ENCODE measurements at places on chromosomes 16 and 17.

DNA sequence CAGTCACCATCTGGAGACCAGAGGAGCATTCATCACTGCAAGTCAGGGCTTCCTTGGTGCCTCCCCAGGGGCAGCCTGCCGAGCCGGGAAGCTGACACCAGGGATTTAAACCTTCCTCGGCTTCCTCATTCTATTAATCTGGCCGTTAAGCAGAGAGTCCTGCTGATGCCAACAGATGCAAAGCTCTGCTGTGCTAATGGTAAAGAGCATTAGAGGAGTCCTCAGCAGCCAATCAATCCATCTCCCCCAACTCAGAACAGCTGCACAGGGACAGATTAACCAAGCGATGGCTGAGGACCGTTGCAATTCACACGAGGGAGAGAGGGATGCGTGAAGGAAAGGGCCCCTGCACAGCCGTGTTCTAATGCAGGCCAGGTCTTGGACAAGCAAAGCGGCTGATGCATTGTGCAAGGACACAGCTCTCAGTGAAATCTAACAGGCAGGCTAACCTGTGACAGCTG lies 116.6 kb downstream of the XYLT1 start:
- DNase-seq: no peak

DNA sequence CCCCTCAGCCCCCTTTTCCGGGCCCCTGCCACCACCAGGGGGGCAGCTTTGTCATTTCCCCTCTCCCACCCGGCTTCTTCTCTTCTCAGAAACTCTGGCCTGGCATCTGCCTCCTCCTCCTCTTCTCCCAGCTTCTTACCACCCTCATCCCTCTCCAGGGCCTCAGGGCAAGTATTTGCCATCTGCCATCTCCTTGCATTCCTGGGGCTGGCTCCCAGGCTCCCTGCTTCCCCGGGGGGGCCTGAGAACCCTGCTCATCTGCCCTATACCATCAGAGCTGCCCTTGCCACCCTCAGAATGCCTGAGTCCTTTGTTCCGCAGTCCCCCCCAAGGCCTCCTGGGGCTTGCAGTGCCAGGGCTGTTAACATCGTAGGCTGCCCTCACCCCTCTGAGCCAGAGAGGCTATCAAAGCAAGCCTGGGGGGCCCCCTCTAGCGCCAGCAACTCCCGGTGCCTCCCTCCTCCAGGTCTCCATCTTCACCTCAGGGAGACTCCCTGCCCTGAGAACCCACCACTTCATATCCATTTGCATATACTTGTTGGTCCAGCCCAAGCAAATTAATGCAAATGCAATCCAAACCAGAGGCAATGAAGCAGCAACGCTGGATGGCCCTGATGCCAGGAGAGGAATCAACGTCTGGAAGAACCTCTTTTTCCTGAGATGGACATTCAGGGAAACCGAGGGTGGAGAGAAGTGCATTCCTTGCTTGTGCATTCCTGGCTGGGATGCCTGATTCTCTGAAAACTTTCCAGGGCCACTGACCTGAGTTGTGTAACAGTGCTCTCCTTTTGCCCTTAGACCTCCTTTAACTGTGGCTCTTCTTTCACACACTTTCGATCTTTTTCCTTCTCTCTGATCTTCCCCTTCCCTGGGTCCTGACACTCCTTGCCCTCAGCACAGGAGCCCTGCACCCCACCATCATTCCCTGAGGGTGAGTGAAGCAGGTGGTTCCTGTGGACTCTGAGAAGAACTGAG lies 20.7 kb upstream of the SP2 start:
- DNase-seq: no peak

DNA sequence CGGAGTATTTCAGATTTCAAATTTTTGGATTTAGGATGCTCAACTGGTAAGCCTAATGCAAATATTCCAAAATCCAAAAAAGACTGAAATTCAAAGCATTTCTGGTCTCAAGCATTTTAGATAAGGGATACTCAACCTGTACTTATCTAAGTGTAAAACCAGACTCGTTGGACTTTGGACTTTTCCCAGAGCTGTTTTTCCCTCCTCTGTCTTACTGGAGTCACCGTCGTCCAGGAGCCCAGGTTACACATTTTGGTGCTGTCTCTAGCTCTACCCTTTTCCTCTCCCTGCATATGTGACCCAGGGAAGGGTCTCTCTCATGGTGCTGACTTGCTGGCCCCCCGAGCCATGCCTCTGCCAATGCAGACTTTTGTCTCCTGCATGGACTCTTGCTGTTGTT lies 46.0 kb upstream of the MMP2 start:
- no peak for DNase-seq

GRCh38 chr16:24070851-24071250 lies 185.3 kb upstream of the CACNG3 start:
- peak; percentile 1 for DNase-seq

DNA sequence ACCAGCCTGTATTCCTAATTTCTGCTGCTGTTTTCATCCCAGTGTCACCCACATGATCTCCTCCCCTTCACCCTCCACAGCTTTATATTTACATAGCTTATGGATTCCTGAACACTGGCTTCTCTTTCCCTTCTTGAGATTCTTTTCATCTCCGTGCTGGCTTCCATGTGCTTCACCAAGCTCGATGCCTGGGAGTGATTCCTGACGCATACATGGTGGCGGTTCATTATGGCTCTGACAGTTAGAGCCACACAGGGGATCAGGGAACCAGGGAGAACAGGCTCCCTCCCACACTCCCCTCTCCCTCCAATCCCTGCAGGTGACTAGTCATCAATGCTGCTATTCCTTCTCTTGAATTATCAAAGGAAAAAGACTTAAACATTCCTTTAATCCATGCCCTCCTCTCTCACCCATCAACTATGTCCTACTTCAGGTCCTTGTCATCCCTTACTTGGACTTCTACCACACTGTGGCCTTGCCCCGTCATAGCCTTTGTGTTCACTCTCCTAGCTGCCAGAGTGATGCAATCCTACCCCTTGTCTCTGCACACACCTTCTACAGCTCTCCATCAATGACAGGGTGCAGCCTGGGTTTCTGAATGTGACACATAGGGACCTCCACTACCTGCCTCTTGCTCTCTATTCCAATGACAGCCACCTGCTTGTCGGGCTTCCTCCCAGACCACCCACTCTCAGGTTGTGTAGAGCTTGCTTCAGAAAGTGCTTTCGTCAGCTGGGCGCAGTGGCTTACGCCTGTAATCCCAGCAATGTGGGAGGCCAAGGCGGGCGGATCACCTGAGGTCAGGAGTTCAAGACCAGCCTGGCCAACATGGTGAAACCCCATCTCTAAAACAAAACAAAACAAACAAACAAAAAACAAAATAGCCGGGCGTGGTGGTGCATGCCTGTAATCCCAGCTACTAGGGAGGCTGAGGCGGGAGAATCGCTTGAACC lies 43.6 kb downstream of the MYH13 start:
- no peak for DNase-seq

DNA sequence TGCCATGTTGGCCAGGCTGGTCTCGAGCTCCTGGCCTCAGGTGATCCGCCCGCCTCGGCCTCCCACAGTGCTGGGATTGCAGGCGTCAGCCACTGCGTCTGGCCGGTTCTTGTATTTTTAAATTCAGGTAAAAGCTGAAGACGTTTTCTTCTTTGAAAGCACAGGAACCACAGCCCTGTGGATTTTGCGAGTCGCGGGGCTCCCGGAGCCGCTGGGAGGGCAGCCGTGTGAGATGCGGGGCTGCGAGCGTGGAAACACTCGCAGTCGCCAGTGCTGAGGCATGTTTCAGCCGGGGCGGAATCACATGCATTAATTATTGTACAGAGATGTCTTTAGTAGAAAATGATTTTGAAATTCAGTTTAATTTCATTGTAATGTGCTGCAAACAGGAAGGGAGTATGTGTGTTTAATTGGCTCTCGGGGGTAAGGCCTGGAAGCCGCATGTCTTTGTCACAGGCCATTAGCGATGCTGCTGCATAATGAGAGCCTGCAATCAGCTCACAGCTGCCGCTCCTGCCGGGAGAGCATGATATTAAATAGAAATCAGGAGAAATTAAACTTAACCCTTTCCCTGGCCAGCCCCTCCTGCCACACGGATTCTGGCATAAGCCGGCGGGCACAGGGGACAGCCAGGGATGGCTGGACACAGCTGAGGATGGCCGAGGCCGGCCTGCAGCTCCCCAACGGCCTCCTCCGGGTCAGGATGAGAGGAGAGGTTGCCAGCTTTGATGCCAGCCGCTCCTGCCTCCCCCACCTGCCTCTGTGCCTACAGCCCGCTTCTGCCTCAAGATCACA lies 35.4 kb upstream of the CDH15 start:
- no peak for DNase-seq

GRCh38 chr17:73646409-73647300 lies 2.4 kb upstream of the SDK2 start:
- no peak for DNase-seq

- DNase-seq: no peak
Observed at GRCh38 chr16:77937473-77938149, 84.7 kb upstream of the CLEC3A start.

GRCh38 chr17:7445619-7445968 lies 733 bp downstream of the CHRNB1 start:
- no peak for DNase-seq

DNA sequence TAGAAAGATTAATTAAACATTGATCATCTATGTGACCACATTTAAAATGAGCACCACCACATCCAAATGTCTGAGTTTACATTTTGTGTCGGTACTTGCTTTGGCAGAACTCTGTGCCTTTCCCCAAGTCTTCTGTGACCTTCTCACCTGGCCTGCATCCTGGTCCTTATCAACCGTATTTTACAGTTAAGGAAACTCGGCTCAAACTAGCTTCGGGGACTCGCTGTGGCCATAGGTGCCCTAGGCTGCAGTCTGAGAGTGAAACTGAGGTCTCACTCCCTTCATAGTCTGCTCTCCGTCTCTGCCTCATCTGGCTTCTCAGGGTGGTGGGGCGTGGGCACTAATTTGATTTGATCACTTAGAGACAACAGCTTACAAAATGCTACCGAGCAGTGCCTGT lies 555.5 kb downstream of the WWOX start:
- DNase-seq: no peak

DNA sequence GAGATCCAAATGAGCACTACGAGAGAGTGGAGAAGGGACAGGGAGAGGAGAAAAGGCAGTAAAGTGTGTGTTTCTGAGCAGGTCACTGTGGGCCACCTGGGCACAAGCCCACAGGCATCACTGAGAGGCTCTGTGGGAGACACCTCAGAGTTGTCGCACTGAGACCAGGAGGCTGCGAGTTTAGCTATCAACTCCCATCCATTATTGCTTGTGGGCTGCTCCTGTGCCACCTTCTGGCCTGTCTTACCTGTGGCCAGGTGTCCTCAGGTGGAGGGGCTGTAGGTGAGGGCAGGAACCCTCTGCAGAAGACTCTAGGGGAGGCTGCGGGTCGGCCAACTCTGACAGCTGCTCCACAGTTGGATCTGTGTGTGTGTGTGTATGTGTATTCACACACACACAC lies 2.5 kb upstream of the PRR29 start:
- DNase-seq: no peak

- no peak for DNase-seq
Observed at GRCh38 chr17:9842057-9842758, 16.5 kb downstream of the GLP2R start.

DNA sequence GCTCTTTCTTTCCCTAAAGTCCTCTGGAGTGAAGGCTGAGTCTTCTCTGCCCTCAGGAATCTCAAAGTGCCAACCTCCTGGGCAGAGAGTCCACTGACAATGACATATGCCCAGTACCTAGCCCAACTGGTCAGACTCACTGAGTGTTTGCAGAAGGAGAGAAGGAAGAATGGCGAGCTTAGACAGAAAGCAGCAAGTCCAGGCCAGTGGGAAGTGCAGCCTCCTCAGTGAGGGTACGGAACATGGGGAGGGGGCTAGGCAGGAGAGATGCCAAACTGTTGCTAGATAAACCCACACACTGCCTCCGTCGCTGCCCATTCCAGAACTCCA lies 678 bp downstream of the EXOC7 start:
- DNase-seq: no peak

GRCh38 chr17:40539711-40540411 lies 25.4 kb downstream of the CCR7 start:
- no peak for DNase-seq

DNA sequence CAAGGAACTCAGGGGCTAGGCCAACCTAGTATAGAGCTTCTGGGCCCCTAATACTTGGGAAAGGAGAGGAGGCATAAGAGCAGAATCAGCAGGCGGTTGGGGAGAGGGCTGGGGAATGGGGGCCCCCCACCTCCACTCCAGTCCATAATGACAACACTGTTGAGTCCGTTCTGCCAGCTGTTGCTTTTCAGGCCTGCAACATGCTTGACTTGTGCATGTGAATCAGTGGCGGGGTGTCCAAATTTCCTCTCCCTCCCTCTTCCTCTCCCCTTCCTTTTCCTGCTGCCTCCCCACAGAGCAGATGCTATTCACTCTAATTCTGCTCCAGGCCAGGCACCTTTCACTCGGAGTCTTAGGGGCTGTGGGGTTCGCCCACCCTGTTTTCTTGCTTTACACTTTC lies 31.7 kb downstream of the SGSM2 start:
- no peak for DNase-seq

- peak; percentile 47 for DNase-seq
Observed at GRCh38 chr16:66026211-66026610, 340.3 kb upstream of the CDH5 start.

DNA sequence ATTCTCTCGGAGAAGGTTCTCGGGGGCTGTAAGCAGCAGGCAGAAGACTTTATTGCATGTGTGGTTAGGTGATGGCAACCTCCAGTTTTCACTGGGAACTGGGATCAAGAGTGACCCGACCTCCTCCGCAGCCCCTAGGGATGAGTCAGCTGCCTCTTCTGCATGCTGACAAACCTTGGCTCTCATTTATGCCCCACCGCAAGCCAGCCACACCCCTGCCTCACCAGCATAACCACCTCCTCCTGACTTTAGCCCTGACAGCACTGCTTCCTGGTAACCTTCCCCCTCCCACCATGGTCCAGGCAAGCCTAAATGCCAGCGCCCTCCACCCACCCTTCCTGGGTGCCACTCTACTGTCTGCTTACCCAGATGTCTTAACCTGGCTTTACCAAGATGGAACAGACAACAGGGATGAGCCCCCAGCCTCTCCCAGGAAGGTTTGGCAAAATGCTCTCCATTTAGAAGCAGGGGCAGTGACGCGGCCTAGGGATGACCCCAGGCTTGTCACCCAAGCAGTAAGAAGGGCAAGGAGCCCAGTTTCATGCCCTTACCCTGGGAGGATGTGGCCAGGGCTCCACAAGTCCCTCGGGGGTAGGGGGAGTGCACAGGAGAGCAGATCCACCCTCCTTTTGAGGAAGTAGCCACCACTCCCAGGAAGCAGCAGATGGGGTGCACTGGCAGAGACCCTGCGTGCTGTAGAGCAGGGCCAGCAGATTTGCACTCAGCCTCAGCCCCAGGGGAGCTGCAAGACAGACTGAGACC lies 73.5 kb downstream of the GOSR1 start:
- no peak for DNase-seq

DNA sequence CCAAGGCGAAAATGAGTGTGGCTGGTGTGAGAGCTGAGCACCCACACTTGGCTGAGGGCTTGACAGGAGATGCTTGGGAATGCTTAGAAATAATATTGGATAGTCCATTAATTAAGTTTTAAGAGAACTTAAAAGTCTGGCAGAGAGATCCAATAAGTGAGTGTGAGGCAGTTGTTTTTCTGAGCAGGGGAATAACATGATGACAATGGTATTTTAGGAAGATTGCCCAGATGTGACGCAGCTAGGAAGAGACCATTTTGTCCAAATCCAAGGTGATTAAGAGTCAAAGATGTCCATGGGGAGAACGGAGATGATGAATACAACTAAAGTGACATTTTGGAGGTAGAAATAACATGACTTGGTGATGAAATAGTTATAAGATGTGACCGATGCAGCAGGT lies 102.8 kb upstream of the AXIN2 start:
- no peak for DNase-seq

All from NCI-H748 treated with DMSO at 0.1 percent for 48 hours (cell line).